Muscle of arm (tissue), 14 donors: ENCODE measurements at places on chromosomes 6 and 20. TPM values are rescaled to one million over a fixed set of nuclear protein-coding genes. Genes with fewer than 3 reads are reported as not detected.

DNA sequence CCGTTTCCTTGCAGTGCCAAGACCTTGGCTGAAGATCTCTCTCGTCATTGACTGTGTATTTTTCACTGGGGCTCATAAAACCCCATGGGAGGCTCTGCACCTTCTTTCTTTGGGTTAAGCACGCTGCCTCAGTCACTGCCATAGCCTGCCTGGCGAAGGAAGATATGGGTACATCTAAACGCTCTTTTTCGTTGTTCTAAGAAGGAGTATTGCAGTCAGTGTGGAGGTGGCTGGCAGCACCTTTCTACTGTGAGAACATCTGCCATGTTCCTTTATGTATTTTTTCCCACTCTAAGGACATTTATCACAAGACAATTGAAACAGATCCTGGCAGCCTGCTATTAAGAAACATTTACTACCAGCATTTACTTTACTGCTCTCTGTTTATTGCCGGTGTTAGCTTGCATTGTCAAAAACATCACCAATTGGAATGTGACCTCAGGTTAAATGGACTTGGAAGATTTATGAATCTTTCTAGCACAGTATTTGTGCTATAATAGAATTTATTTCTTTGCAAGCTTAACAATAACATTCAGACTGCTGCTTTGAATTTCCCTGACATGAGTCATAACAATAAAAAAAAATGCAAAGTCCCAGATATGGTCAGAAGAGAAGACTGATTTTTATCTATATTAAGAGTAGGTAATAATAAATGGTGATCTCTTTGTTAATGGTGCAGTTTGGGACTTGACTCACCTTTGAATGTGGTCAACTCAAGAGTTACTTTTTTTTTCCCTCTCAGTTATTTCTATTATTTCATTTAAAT, 62.2 kb upstream of the CLDN20 start:
- DNase-seq = no peak

DNA sequence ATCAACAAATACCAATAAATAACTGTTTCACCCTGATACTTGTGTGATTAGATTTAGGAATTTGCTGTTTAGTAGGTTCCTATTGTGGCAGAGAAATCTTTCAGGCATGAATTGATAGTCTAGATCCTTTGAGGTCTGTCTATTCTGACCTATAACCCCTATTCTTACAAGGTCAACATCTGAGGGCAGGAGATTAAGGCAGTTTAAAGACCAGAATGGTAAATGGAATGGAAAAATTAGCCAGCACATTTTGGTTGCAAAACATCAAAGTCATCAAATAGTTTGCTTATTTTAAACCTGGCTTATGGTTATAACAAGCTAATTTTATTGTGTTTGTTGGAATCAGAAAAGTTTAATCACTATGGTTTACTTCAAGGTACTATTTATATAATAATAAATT, 78.4 kb downstream of the LIN28B start:
- no peak for DNase-seq

DNA sequence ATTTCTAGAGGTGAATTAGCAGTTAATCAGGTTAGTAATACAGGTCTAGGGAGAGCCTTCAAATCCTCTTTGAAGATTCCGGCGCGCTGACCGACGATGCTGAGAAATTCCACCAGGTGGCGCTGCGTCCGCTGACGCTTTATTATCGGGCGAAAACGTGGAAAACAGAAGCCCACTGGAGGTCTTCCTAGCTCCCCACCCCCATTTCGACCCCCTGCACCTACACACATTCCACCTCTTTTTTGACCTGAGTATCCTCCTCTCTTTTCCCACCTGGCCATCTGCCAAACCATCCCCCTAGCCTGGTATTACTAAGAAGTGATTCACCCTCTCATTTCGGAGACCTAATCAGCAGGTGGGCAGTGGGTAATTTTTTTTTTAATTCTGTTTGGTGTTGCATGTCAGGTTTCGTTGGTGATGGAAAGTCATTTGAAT, 65.4 kb upstream of the RIN2 start:
- DNase-seq = peak; percentile 59

GRCh38 chr6:148385379-148385778, 42.7 kb downstream of the SASH1 start:
- no peak for DNase-seq

- DNase-seq = no peak
These were observed 31.4 kb upstream of the SIRPG start for GRCh38 chr20:1688886-1689538.

GRCh38 chr6:150004783-150005717, 20.3 kb downstream of the RAET1L start:
- DNase-seq = peak; percentile 94

GRCh38 chr20:24607402-24607801, 138.0 kb downstream of the SYNDIG1 start:
- no peak for DNase-seq

GRCh38 chr6:15398633-15399275, 152.9 kb downstream of the JARID2 start:
- DNase-seq = no peak

GRCh38 chr6:32840604-32841246, 2.2 kb upstream of the TAP2 start:
- no peak for DNase-seq

DNA sequence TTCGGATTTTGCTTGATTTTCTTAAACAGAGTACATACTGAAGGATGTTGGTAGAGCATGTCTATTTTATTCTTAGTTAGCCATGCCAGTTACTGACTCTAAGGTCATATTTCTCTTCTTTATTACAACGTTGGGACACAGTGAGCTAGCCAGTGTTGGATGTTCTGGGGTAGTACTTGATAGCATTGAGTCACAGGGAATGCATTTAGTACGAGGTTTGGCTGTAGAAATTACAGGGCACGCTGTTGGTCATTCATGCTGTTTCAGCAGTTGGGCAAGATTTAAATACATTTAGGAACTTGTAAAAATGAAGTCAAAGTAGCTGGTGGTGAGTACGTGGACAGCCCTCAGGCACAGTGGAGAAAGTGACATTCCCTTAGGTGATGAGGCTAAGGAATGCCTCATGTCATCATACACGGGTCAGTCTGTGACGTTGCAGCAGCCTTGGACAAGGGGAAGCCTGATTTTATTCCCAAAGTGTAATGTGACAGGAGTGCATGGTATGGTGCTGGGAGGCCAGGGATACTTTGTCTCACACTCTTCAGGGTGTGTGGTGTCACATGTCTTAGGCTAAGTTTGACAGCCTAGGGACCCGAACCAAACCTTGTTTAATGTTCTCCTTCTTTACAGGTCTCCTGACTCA, 57.7 kb upstream of the SLC22A1 start:
- DNase-seq = no peak

DNA sequence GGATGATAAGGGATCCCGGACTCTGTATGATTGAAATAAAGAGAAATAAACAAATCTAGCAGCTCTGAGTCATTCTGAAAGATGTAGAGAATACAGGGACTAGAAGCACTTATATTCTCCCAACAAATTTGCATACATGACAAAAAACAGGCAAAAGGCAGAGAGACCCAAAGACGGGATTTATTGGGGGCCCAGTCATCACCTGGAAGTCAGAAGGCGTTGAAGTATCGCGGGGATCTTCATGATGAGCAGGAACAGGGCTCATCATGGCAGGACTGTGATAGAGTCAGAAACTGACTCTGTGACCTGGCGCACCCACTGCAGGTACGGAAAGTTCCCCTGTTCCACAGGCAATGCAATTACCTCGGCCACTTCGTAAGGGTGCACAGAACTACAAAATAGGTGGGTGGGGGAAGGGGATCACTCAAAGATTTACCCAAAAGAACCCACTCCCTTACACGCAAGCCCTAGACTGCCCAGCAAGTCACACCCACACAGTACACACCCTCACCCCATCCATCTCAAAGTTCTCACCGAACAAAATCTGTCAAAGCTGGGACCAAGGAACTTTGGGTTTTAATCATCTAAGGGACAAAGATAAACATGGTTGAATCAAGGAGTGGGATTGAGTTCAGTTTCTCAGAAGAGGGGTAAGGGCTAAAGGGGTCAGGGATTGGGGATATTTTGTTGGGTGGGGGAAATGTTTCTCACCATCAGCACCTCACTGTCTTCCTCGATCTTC, 1.4 kb downstream of the CUTA start:
- DNase-seq = no peak

GRCh38 chr6:140845701-140846100, 1287.0 kb upstream of the GJE1 start:
- DNase-seq = no peak

GRCh38 chr6:11663519-11663918, 115.1 kb downstream of the ADTRP start:
- no peak for DNase-seq

GRCh38 chr6:82365016-82365795, 1.6 kb downstream of the TPBG start:
- peak; percentile 33 for DNase-seq

DNA sequence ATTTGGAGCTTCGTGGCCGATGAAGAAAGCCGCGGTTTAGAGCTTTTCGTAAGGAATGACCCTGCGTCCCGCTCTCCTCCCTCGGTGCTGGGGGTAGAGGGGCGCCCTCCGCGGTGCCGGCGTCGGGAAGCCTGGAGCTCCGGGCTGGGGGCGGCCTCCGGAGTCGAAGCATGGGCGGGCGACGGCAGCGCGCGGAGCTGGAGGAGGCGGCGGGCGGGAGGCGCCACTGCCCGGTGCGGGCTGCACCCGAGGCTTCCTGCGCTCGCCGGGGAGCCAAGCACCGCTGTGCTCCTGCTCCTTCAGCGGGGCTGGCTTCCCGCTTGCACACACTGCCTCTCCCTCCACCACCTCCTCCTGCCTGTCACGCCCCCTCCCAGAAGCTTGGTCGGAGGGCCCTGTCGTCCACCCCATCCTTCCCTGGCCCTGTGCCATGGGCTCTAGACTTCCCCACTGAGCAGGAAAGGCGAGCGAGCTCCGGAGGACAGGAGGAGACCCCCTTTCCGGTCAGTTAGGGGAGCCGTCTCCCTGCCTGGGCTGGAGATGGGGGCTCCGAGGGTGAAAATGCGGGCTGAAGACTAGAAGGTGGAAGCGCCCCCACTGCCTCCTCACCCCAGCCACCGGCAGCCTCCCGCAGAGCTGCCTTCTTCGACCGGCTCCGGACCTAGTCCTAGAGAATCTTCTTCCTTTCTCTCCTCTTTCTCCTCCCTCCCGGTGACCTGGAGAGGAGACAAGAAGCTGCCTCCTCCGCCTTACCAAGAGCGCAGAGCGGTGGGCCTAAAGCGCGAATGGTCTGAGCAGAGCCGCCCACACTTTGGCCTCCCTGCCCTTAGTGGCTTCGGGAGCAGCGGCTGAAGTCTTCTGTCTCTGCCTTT, 1.8 kb downstream of the CDH4 start:
- DNase-seq = no peak

- DNase-seq = no peak
These were observed 219.5 kb downstream of the SMOC2 start for GRCh38 chr6:168660400-168660945.

Gene RBM24
- 313 TPM for polyA plus RNA-seq

Gene EFCAB8
- polyA plus RNA-seq = not detected

Gene PLCB1
- polyA plus RNA-seq = not detected

Gene ZSCAN23
- 8.3 TPM for polyA plus RNA-seq

Gene FRMD1
- not detected for polyA plus RNA-seq

Gene KCNK16
- not detected for polyA plus RNA-seq

Gene FRK
- 0.68 TPM for polyA plus RNA-seq
